T-helper 17 cell (primary cell): ENCODE measurements at places on chromosomes 4 and X.

DNA sequence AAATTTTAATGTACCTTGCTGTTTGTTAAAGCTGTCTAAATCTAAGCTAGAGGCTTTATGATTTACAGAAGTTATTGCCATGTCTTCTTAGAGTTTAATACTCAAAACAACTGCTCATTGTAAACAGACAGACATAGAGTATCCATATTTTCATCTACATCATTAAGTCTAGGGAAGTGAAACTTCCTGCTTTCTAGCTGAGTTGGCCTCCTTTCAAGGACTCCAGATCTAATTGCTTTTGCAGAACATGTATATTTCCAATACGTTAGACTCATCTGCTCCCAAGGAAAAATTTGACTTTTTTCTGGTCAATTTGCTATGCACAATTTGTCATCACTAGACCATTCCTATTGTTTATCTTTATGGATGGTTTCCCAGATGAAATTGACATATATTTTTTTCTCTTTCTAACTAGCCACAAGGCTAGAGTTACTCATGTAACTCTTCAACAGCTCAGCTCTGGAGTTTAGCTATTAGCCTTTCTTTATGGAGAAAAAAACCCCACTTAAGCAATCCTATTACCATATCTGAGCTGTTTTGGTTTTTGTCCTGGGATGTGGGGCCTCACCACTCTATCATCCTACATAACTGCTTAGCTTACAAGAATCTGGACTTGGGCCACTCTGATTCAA is 122.9 kb downstream of the PPA2 start:
- DNase-seq = no peak

DNA sequence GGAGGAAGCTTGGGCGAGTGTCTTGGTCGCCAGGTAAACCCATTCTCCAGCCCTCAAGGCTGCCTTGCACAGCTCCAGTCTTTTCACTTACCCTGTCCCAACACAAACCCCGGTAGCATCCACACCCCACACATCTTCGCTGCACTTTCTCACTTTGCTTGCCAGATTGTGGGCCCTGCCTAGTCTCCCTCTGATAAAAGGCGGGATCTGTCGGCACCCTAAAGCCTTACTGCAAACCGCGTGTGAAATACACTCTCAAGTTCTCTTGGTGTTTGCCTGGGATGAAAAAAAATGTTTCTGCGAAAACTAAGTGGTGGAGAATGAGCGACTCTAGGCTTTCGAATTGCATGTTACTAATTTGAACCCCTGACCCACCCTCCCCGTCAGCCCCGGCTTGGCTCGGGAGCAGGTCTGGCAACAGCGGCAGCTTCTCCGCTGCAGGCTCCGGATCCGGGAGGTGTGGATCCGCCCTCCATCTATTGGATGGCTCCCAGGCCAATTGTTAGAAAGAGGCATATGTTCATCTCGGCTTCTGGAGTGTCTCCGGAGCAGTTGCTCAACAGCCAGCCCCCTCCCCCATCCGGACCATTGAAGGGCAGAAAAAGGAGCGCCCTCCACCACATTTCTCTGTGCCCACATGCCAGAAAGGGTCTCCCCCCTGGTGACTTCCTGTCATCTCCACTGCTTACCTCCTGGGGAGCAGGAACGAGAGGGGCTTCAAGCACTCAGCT is 3.0 kb upstream of the CITED1 start:
- no peak for DNase-seq

DNA sequence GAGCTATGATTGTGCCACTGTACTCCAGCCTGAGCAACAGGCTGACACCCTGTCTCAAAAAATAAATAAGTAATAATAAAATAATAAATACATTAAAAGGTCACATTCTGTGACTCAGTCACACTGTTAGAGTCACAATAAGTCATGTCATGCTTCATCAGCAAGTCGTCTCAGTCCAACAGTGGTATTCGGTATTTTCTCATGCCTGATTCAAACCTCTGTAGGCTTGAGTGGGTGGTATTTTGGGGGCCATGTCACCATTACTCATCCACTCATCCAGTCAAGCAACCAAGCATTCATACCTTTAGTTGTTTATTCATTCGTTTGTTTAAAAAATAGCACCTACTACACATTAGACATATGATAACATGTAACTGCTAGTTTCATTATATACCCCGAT is 46.9 kb downstream of the SUPT20HL2 start:
- DNase-seq = no peak

GRCh38 chr4:67874986-67875385 is 8.8 kb downstream of the TMPRSS11D start:
- DNase-seq = no peak

GRCh38 chr4:88659055-88659889 is 38.4 kb downstream of the NAP1L5 start:
- DNase-seq = no peak

DNA sequence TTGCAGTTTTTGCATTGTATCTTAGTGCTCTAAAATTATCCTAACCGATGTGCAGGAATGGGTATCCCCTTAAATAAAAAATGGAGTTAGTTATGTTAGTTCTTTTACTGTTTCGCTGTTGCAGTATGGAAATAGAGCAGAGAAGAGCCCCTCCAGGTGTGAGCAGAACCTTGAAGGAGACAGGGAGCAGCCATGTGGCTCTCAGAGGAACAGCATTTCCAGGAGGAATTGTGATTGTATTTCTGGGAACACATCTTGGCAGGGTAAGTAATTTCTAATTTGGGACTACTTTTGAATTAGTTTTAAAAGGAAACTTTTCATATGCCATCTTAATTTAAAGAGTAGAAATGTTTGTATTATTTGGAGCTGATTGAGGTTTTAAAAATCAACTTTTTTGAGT is 5.3 kb upstream of the CCDC158 start:
- no peak for DNase-seq

DNA sequence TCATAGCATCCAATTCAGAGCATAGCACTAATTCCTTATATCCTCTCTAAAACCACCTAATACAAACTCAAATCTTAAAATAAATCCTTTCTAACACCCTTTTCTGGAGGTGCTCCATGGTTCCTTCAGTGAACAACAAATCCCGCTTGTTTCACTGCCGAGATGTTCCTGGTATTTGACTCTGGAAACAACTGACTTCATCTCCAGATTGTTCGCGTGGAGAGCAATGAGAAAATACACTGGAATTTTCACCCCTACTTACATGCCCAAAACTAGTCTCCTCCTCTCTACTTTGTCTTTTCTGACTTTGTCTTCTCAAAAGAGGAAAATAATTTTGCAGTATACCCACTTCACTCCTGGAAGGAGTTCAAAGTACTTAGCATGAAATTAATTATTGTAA is 129.0 kb downstream of the PLS3 start:
- no peak for DNase-seq

- DNase-seq = no peak
These were observed 108.8 kb downstream of the ZNF827 start for GRCh38 chr4:145829629-145830395.

DNA sequence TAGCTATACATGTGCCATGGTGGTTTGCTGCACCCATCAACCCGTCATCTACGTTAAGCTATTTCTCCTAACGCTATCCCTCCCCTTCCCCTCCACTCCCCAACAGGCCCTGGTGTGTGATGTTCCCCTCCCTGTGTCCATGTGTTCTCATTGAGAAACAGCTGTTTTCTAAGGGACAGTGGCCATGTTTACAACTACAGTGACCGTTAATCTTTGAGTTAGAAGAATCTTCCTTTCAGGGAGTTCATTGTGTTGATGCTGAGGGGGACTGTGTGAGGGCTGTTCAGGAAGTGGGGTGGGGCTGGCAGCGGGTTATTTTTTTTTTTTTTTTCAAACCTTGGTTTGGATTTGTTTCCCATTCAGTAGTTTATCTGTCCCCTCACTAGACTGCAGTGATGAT is 179.9 kb downstream of the NHS start:
- no peak for DNase-seq

GRCh38 chr4:13615161-13615560 is 12.4 kb downstream of the BOD1L1 start:
- DNase-seq = no peak

DNA sequence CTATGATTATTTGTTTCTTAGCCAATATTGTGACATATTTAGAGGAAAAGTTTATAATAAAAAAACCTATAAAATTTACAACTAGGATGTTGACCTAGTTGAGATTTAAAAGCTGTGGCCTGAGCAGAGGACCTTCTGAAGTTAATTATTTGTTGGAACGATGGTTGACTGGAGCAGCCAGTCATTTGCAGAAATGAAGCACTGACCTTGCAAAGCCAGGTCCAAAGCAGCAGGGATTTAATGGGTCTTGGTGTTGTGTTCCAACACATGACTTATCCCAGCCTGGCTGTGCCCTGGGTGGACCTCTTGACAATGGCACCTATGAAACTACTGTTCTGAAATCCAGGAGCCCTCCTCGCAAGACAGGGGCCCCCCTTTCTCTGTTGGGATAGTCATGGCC is 235.2 kb downstream of the FRAS1 start:
- no peak for DNase-seq

DNA sequence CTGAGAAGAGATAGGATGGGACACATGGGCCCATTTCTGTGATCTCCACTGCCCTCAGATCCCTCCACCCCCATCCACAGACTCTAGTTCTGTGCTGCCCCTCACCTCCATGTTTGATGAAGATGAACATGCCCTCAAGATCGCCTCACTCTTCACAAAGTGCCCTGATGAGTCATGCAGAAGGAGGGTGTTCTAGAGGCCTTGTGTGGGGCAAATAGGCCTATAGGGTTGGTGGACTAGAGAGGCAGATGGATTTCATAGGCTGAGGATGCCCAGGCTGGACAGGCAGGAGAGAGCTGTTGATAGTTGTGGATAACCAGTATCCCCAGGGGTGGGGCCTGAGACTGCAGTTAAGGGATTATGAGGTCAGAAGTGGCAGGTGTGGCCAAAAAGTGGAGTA is at the start of gene CXorf65:
Gene CXorf65, minus strand, starts transcription at position 314 of the 400 bp plus-strand sequence. Its CDS starts 184 bp downstream, at position 130.
- DNase-seq = no peak

DNA sequence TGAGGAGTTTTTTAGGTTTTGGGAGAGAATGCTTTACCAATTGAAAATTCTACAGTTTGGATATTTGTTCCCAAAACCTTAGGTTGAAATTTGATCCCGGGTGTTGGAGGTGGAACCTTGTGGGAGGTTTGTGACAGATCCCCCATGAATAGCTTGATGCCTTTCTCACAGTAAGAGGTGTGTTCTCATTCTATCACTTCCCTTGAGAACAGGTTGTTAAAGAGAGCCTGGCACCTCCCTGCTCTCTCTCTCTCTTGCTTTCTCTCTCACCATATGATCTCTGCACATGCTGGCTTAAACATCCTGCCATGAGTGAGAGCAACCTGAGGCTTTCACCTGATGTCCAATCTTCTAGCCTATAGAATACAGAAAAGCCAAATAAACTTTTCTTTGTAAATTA is 1475.5 kb upstream of the AGA start:
- DNase-seq = no peak

DNA sequence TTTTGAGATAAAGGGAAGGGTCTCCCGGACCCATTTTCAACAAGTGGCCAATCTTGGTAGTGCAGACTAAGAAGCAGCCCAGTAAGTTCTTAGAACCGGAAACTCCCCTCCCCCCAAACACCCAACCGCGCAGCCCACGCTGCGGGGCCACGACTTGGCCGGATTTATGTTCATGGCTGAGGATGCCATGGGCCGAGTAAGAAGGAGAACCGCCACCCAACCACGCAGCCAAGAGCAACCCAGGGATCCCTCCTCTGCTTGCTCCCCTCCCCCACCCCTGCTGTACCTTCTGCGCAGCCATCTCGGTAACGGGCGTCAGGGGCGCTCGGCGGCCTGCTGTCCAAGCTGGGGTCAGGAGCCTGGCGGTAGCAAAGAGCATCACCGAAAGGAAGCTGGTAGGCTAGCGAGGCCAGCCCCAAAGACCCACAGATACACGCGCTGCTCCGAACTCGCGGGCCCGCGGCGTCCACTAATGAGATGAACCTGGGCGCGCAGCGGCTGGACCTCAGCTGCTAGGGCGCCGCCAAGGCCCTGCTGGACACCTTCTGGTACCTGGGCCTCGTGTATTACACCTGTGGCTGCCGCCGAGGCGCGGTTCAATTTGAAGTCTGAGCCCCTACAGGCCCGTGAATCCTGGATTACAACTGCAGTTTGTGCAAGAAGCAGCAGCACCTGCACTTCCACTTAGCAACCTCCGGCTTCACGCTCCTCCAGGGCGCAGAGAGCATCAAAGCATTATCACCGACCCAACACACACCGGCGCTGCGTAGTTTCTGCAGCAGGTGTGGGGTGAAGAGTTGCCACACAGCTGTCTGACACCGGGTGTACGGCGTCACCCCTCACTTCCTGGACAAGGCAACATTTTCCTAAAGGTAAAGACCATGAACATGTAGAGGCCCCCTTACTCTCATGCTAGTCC is 63.4 kb downstream of the NUDT10 start:
- DNase-seq = peak; percentile 20

GRCh38 chr4:150217808-150218207 is 139.6 kb downstream of the DCLK2 start:
- DNase-seq = no peak

- DNase-seq = no peak
These were observed 13.1 kb downstream of the HPF1 start for GRCh38 chr4:169744601-169745000.

DNA sequence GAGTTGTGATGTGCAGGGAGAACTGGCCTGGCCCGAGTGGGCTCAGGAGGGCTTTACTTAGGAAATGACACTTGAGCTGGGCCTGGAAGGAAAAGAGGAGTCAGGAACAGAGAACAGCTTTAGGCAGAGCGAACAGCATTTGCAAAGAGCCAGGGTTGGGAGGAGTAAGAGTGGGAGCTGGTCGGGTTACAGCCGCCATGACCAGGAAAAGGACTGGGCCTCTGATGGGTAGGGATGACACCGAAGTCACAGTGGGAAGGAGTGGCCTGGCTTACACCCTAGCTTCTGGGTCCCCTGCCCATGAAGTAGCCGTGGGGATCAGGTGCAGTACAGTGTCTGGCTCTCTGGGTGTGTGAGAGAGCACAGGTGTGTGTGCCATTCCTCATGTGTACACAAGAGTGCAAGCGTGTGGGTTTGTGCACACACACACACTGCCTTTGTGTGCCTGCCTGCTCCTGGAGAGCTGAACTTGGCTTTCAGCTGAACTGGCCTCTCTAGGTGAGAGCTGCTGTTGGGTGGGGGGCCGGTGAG is 31.6 kb downstream of the TRMT44 start:
- no peak for DNase-seq

- no peak for DNase-seq
These were observed 76.5 kb downstream of the RELL1 start for GRCh38 chr4:37609626-37610025.

GRCh38 chr4:3432381-3432790 is 9.4 kb upstream of the HGFAC start:
- no peak for DNase-seq

DNA sequence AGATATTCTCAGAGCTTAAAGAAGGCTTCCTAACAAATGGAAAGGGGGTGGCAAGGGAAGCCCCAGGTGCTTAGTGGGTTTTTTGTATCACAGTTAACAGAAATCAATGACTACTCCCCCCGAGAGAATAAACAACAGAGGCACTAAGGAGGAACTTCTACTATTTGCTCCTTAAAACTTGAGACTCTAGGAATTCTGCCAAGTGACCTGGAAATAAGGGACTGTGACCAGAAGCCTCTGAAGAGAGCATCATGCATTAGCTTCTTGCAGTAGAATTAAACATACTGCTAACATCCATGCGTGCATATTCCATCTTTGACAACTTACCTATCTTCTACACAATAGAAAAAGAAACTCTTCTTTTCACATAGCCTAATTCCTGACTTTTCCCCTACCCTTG is 86.8 kb downstream of the CAMK2D start:
- DNase-seq = no peak

GRCh38 chr4:122973465-122973864 is 51.1 kb upstream of the NUDT6 start:
- no peak for DNase-seq

- DNase-seq = no peak
These were observed 64.3 kb upstream of the WDR17 start for GRCh38 chr4:176001151-176002006.

- no peak for DNase-seq
These were observed 1727.8 kb downstream of the ARAP2 start for GRCh38 chr4:34516524-34516923.
